ENCODE measurements at places on chromosomes 5 and 9. TPM values are rescaled to one million over a fixed set of nuclear protein-coding genes. Genes with fewer than 3 reads are reported as not detected.

TMEM252 gene
- not detected for total RNA-seq

TLR4 gene
- total RNA-seq = 5.8 TPM

ALDH7A1 gene
- total RNA-seq = not detected

LPAR1 gene
- total RNA-seq = not detected

PTGS1 gene
- total RNA-seq = 0.07 TPM

KLHL3 gene
- total RNA-seq = 0.67 TPM

IFNA13 gene
- not detected for total RNA-seq

EFNA5 gene
- not detected for total RNA-seq

CANX gene
- 224 TPM for total RNA-seq

NAIF1 gene
- total RNA-seq = 7.3 TPM

AK8 gene
- not detected for total RNA-seq

FREM1 gene
- total RNA-seq = not detected

SPATA31C1 gene
- total RNA-seq = not detected

CAMK2A gene
- total RNA-seq = not detected

SPATA31E1 gene
- not detected for total RNA-seq

IL4 gene
- not detected for total RNA-seq

ENTREP1 gene
- total RNA-seq = not detected

BRD9 gene
- 42.0 TPM for total RNA-seq

CTNND2 gene
- not detected for total RNA-seq

TMEM174 gene
- not detected for total RNA-seq

C5orf52 gene
- not detected for total RNA-seq

C1QTNF3 gene
- total RNA-seq = 12.9 TPM

PCDHGB2 gene
- total RNA-seq = 9.8 TPM

MAMDC4 gene
- total RNA-seq = 7.9 TPM

MFAP3 gene
- 11.1 TPM for total RNA-seq

CCDC127 gene
- 4.7 TPM for total RNA-seq

ADGRD2 gene
- not detected for total RNA-seq

STRBP gene
- 137 TPM for total RNA-seq

LCN1 gene
- not detected for total RNA-seq

FCN2 gene
- total RNA-seq = not detected

NELFB gene
- total RNA-seq = 17.8 TPM

MEGF9 gene
- total RNA-seq = 55.4 TPM

DUSP1 gene
- 10.5 TPM for total RNA-seq

All from Karpas-422 (cell line).